Mesendoderm (in vitro differentiated cells): ENCODE measurements at places on chromosomes 5 and 9.

DNA sequence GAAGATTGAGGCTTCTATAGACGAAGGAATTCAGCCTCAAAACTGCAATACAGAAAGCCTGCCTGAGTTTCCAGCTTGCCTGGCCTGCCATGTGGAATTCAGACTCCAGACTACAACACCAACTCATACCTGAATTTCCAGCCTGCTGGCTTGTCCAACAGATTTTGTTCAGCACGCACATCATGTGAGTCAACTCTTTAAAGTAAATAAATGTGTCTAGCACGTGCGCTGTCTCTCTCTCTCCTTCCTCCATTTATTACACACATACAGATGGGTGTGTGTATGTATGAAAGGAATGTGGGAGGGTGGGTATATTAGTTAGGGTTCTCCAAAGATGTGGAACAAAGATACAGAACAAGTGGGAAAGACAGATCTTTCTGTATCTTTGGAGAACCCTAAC lies 82.4 kb upstream of the TAS2R1 start:
- no peak for DNase-seq

DNA sequence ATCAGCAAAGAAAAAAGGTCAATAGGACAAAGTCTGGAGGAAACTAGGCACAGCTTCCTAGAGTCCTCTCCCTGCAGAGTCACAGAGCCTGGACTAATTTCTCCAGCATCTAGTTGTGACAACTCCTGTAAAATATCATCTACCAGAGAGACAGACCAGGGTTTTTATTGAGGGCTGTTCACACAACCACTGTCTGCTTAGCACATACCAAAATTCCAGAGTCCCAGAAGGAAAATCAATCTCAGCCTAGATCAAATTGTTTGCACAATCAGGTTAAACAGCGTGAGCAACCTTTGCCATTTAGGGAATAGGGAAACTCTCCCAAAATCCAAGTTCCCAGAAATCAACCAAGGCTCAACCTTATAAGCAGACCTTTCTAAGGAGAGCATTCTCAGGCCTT lies 190.3 kb downstream of the SYK start:
- no peak for DNase-seq

- DNase-seq, result peak; percentile 68
Observed at GRCh38 chr5:167296661-167297060, 994.8 kb upstream of the WWC1 start.

GRCh38 chr9:96649620-96650324 lies 5.3 kb downstream of the PRXL2C start:
- DNase-seq, result no peak

- no peak for DNase-seq
Observed at GRCh38 chr5:78339617-78340436, 20.6 kb upstream of the SCAMP1 start.

- no peak for DNase-seq
Observed at GRCh38 chr5:117463881-117464570, 889.4 kb upstream of the SEMA6A start.

GRCh38 chr9:137165250-137165836 lies 4.5 kb downstream of the LRRC26 start:
- no peak for DNase-seq

GRCh38 chr5:95530416-95530815 lies 24.4 kb downstream of the SKIC3 start:
- DNase-seq, result no peak

GRCh38 chr9:13941714-13942113 lies 372.2 kb downstream of the NFIB start:
- no peak for DNase-seq

DNA sequence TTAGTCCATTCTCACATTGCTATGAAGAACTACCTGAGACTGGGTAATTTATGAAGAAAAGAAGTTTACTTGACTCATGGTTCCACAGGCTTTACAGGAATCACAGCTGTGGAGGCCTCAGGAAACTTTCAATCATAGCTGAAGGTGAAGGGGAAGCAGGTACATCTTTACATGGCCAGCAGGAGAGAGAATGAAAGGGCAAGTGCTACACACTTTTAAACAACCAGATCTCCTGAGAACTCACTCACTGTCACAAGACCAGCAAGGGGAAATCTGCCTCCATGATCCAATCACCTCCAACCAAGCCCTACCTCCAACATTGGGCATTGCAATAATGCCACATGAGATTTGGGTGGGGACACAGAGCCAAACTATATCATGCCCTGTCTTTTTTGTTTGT lies 3.5 kb upstream of the LCN6 start:
- DNase-seq, result no peak

DNA sequence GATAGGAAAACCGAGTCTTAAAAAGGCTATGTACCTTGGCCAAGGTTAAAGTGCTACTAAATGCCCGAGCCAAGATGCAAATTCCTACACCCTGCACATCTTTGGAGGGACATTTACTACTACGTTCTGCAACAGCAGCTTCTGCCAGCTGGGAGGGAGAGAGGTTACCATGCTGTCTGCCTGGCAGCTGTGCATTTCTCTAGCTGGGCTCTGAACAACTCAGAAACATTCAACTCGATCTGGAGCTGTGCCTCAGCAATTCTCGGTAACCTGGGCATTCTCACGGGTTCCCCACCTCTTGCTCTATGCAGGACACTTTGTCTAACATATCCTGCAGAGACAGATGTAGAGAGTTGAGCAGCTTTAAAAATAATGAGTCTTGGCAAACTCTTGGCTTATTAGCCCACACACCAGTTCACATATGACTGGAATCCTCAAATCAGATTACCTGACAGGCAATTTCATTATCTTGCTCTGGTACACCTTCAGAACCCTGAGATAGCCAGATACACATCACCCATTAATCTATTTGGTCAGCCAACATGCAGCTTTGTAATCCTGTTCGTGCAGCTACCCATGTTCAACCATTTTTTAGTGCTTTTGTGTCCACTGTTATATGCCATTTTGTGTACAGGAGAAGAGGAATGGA lies 115.8 kb downstream of the EFNA5 start:
- no peak for DNase-seq

GRCh38 chr5:140875085-140876065 lies at the start of gene PCDHA12:
Gene PCDHA12, plus strand, starts transcription at chr5:140875308. Its CDS starts 165 bp downstream, at chr5:140875473.
- DNase-seq, result peak; percentile 82

DNA sequence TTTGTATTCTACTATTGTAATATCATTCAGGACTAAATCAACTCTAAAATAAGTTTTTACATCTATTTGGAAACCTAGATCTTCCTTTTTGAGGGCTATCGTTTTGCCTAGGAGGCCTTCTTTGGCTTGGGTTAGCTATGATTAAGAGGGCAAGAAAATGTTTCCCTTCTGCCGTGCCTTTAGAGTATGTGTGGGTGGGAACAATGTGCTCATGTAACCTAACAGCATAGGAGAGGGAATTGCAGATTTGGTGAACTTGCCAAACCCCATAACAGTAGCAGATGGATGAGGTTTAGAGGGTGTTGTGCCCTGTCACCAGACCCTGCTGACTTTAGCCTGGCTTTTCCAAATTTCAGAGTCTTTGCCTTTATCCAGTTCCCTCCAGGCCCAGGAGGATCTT lies 339.0 kb downstream of the ADGRV1 start:
- DNase-seq, result no peak

DNA sequence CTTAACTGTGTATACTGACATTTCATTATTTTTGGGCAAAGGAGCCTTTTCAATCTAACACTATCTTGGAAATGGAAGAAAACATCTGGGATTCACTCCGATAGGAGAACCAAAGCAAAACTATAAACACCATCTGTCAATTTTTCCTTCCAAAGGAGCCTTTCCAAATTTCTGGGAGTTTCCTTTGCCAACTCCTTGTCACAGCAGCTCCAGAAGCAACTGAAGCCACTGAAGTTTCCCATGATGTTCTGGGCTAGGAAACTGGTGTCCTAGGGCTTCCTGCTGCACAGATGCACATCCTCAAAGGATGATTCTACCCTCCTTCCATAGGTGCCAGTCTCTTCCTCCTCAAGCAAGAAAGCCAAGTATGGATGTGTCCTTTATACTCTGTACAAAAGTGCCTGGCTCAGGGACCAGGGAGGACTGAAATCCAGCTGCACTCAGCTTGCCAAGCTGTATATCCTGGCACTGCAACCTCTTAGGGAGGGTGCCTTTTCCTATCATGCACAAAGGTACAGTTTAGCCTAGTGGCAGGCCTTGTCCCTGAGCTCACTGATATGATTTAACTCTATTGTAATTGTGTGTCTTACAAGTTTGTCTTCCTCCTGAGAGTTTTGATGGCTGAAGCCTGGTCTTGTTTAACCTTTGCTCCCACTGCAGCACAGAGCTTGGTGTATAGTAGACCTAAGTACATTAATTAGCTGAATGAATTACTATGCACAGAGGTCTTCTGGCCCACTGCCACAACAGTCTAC lies 8.4 kb upstream of the UBAP1 start:
- no peak for DNase-seq

DNA sequence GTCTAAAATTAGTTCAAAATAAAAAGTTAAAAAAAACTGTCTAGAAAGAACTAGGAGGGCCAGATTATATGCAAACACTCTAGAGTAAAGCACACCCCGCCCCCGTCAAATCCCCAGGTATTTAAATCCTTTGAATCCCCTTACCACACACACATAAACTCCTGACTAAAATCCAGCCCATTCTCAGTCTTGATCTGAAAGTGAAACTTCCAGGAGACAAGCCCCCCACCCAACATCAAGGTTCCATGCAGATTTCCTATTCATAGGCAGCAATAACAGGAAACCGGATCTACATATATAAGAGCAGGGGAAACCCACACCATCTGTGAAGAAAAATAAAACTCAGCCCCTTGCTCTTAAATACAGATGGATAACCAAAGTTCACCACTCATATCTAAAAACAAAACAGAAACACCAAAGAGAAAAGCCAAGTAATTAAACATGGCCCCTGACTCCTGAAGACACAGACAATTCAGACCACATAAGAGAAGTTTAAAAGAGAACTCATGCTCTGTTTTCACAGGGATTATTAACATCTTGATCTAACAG lies 42.3 kb downstream of the MARCHF3 start:
- no peak for DNase-seq

GRCh38 chr5:178281331-178281730 lies 48.7 kb upstream of the PHYKPL start:
- no peak for DNase-seq

GRCh38 chr5:170254056-170254455 lies 21.3 kb downstream of the C5orf58 start:
- peak; percentile 73 for DNase-seq

DNA sequence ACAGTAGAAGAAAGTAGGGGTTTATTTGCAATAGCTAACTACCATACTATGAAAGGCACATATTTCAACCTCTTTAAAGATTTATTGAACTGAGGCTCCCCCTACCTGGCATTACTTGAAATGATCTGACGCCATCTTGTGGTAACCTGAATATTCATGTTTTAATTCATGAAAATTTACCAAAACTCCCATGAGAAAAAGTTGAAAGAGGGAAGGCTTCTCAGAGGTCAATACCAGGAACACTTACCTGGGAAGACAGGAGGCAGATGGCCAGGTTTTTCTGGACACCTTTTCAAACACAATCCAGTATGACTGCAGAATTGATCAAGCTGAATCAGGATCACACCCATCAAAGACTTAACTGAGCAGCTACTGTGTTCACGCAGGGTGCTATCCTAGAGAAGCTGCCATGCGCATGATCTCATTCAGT lies 9.4 kb downstream of the PRELID2 start:
- peak; percentile 61 for DNase-seq

- peak; percentile 13 for DNase-seq
Observed at GRCh38 chr5:113119246-113119924, 142.8 kb downstream of the DCP2 start.

- no peak for DNase-seq
Observed at GRCh38 chr9:81851340-81851739, 76.9 kb upstream of the SPATA31D4 start.

DNA sequence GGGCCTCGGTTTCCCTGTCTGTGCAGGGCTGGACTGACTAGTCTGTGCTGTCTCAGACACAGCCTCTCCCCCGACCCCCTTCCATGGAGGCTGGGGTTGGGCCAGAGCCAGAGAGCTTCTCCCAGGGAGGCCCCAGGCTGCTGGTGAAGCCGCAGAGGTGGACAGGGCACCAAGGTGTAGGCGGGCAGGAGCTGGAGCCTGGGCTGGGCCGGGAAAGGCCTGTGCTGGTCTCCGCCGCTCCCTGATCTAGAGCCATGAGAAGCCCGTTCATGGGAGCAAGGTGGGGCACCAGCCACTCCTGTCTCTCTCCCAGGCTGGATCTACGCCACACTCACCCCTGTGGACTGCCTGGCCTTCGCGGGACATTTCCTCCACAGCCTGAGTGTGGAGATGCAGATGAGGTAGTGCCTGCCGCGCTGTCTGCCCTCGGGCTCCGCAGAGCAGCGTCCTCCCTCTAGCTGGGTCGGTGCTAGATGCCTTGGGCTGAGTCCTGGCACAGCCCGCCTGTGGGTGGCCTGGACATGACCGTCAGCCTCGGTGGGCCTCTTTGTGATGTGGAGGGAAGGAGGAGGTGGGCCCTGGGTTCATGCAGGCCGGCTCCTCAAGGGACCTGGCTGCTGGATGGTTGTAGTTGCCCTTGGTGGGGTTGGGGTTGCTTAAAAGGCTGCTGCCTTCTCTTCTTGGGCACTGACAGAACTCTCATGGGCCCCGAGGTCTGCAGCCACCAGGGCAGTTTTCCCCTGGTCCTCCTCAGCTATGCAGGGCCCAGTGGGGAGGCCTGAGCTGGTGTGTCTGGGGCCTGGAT lies 79.4 kb downstream of the PHF2 start:
- no peak for DNase-seq

- DNase-seq, result no peak
Observed at GRCh38 chr9:76573905-76574760, 115.2 kb downstream of the GCNT1 start.

GRCh38 chr5:139723986-139724587 lies 71.5 kb upstream of the PSD2 start:
- DNase-seq, result no peak
